ENCODE measurements at places on chromosomes 6 and 20.
A peak's percentile ranks its signal among the peaks of the same experiment; 100 is the strongest.

GRCh38 chr20:34271956-34272355, 30.7 kb downstream of the ASIP start:
- DNase-seq = no peak

GRCh38 chr6:157561414-157561790, 180.4 kb downstream of the ZDHHC14 start:
- no peak for DNase-seq

GRCh38 chr6:132919045-132919860, 104.9 kb downstream of the RPS12 start:
- DNase-seq = peak; percentile 97

- no peak for DNase-seq
These were observed 222.1 kb downstream of the SMOC2 start for GRCh38 chr6:168663041-168663440.

DNA sequence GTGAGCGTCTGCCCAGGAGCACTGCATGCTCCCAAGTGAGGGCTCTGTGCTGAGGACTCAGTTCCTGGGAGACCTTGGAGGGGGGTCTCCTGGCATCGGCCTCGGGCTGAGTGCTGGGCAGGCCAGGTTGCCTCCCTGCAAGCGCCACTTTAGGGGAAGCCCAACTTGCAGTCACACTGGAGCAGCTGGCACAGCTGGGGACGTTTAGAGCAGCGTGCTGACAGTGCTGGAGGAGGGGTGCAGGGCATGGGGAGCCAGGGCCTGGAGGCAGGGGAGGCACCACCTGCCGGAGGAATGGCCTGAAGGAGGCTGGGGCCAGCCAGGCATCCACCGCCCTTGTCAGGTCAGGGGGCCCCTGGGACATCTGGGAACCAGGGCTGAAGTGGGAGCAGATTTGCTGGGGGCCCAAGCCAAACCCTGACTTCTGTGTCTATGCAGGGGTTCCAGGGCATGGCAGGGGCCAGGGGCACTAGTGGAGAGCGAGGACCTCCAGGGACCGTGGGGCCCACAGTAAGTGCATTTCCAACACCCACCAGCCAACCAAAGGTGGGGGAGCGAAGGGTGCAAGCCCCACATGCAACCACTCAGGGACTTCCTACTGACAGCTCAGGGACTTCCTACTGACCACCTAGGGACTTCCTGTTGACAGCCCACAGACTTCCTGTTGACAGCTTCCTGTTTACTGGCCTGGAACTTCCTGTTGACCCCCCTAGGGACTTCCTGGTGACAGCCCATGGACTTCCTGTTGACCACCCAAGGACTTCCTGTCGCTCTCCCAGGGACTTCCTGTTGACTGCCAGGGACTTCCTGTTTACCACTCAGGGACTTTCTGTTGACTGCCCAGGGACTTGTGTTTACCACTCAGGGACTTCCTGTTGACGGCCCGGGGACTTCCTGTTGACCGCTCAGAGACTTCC, 33.6 kb downstream of the COL20A1 start:
- no peak for DNase-seq

- no peak for DNase-seq
These were observed 346.3 kb upstream of the SULF2 start for GRCh38 chr20:48131581-48131980.

GRCh38 chr20:57652606-57653545, 32.6 kb upstream of the ZBP1 start:
- no peak for DNase-seq

- DNase-seq = no peak
These were observed 564.0 kb upstream of the AGPAT4 start for GRCh38 chr6:161837854-161838253.

- no peak for DNase-seq
These were observed 505.0 kb upstream of the SLC35B3 start for GRCh38 chr6:8940356-8940755.

DNA sequence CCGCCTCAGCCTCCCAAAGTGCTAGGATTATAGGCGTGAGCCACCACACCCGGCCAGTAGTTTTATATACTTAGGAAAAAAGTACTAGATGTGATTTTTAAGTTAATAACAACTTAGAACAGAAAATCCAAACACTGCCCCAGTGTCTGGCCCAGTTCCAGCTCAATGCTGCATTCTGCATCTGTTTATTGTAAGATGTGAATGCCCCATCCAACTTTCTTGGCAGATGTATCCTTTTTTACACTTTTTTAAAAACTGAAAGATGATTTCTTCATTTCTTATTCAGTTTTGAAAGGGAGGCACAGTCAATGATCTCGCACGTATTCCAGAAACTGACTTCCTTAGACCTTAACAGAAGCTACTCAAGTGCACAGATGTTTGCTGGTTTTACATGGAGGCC, 85.6 kb upstream of the SRSF6 start:
- DNase-seq = no peak

DNA sequence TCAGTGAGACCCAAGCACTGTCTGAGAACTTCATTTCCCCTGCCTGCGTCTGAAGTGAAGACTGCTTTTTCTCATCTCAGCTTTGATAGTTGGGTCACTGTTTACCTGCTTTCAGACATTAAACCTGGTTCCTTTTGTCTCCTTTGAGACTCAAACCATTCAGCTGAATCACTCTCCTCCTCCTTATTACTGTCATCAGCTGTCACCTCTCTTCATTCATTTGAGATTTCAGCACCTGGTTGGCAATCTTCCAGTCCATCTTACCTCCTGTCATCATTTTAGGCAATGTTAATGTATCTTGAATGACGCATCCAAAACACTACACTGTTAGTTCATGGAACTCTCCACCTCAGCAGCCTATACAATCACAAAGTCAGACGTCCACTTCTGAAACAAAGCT, 34.3 kb upstream of the SOX4 start:
- DNase-seq = no peak

- DNase-seq = no peak
These were observed 160.9 kb downstream of the DTNBP1 start for GRCh38 chr6:15501826-15502445.

- DNase-seq = no peak
These were observed 38.4 kb downstream of the KIF25 start for GRCh38 chr6:168035661-168036545.

DNA sequence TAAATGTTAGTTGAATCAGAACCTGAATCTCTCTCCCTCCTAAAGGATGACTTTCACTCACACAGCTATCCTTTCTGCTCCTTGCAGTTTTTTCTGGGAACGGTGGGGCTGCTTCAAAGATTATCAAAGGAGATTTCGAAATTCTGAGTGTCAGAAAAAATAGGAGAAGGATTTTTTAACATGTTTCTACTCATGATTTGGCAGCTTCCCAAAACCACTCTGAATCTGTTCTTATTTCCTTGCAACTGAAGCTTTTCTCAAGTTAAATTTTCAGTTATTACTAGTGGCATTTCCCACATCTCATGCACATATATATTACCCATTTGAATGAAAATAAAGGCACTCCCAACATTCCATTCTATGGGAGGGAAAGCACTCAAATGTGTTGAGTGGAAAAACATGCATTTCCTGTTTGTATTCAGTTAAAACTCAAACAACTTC, 123.6 kb downstream of the LCA5 start:
- DNase-seq = peak; percentile 55

DNA sequence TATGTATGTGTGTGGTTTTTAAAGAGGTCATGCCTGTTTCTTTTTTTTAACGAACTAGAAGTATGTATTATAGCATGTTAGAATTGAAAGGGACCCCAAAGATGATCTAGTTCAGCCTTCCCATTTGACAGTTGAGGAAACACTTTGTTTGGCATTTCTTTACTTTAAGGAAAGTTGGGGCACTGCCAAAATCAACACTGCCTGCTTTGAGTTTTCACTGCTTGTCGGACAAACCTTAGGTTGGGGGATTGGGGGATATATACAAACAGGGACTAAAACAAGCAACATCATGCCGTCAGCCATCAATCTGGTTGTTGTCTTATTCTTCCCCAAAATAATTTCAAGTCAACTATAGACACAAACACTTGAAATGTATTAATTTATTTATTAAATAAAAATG, 14.1 kb upstream of the CALHM6 start:
- no peak for DNase-seq

DNA sequence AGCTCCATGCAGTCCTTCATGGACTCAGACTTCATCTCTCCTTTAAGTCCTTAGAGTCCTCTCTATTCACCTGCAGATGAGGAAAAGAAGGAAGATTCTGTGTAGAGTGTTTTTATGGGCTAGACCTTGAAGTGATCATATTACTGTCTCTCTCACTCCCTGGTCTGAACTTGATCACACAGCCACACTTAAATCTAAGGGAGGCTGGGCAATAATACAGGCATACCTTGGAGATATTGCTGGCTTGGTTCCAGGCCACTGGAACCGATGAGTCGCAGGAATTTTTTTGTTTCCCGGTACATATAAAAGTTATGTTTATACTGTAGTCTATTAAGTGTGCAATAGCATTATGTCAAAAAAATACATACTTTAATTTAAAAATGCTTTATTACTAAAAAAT, 59.2 kb upstream of the FOXO3 start:
- DNase-seq = peak; percentile 62

- DNase-seq = peak; percentile 18
These were observed 203.3 kb downstream of the BCAS1 start for GRCh38 chr20:53866794-53867740.

GRCh38 chr6:90098001-90098531, 198.6 kb downstream of the BACH2 start:
- peak; percentile 74 for DNase-seq

GRCh38 chr6:168844821-168845609, 404.0 kb downstream of the SMOC2 start:
- DNase-seq = no peak

DNA sequence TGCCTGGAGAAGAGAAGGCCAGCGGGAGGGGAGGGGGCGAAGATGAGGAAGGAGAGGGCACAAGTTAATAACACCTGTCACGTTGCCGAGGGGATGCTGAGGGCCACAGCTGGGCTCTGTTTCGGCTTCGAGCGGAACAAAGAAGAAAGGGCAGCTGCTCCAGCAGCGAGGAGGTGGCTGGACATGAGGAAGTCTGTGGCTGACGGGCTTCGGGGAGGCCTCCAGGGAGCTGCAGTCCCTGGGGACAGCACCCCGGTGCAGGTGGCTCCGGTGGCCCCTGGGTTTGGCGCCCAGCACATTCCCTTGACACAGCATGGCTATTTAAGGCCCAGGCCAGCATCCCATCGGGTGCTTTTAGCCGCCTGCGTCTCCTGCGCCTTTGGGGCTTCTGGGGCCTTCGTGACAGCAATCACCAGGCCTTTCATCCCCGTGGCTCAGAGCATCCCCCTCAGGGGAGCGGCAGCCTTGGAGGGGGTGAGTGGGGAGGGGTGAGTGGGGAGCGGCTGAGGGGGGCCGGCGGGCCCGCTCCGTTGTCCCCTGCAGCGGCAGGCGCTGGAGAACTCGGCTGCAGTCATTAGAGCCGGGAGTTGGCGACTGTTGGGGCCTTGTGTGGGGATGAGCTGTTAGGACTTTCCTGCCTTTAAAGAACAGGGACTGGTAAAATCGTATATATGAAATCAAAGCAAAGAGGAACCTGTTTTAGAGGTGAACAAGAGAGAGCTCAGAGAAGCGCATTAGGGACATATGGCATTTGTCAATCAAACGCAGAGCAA, 99.0 kb downstream of the TMEM242 start:
- no peak for DNase-seq

GRCh38 chr6:136618086-136618485, 67.9 kb upstream of the MAP7 start:
- no peak for DNase-seq

DNA sequence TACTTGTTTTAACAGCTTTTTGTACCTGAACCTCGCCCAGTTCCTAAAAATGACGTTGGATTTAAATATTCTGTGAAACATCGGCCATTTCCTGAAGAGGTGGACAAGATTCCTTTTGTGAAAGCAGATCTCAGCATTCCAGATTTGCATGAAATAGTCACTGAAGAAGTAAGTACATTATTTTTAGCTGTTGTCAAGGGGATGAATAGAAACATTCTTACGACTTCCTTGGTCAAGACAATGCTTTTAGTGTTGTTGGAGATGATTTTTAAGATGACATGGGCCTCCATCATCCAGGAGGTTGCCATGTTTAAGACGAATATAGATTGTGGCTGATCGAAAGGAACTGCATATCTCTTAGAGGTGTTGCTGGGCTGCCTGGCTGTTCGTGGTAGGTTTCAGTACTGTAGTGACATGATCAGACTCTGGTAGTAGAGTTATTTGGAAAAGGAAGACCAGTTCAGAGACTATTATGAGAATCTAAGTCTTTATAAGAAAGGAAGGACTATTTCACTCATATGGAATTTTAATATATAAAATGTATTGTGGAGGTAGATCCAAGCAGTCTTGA, 29.9 kb upstream of the ADIG start:
- no peak for DNase-seq

DNA sequence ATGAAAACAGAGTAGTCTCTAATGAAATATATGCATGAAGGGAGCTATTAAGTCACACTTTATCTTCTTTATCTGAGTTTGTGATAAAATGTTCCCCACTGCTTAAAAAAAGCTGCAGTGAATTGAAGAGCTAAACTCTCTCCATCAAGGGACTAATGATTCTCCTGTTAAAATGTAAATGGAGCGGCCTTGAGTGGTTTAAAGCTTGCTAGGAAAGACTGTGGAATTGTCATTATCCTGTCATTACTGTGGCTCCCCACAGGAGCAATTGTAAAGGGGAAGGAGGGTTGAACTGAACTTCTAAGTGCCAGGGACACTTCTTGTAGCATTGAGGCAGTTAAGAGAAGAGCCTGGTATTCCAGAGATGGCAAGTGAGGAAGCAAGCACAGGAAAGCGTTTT, 17.3 kb upstream of the CNR1 start:
- no peak for DNase-seq

- no peak for DNase-seq
These were observed 301.4 kb upstream of the STXBP5 start for GRCh38 chr6:146902846-146903245.

DNA sequence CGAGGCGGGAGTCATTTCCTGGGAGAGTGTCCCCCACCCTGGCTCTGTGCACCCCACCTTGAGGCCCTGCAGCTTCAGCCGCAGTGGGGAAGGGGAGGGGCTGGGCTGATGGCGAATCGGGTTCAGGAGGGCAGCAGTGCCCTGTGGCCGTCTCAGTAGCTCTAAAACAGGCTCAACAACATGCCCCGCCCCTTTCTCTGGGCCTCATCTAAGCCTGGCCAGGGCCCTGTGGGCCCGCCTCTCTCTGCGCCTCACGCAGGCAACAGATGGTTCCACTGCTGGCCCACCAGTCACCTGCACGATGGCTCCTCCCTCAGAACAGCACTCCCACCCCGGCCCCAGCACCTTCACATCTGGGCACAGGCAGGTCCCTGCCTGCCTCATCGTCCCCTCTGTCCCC, 30.2 kb downstream of the CHRNA4 start:
- no peak for DNase-seq

DNA sequence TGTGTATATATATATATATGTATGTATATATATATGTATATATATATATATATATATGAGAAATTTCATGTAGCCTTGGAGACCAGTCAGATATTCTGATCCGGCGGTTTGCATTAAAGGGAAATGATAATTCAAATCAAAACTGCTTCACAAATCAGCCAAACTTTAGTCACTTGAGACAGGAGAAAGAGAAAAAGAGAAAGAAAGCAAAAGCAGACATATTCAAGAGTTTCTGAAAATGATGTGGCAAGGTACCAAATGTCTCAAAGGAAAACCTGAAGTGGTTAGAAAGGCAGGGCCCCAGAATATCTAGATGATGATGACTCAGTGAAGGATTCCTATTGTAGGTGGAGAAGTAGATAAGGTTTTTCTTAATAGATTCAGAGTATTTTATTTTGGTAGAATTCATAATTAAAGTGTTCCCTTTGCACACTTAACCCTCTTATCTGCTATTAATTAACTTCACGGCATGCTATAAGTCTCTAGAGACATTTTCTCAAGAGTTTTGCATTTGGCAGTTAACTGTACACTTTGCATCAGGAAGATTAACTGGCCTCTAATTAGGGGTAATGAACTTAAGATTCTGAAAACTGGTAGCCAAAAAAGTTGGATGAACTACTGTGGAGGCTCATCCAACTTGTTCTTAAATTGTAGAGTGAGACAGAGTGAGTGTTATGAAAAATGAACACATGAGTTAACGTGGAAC, 50.1 kb upstream of the ASF1A start:
- no peak for DNase-seq
